Activated CD4-positive, alpha-beta T cell treated with anti-CD3 and anti-CD28 coated beads, Interleukin-10, Interleukin-2, amounts not matched to agents 100 ng/mL and 50 ng/mL, durations not matched to agents 16 hours and 8 hours (primary cell): ENCODE measurements at places on chromosomes 7 and 10.

- no peak for DNase-seq
Measured at GRCh38 chr7:16875861-16876260, 5.9 kb downstream of the AGR3 start.

DNA sequence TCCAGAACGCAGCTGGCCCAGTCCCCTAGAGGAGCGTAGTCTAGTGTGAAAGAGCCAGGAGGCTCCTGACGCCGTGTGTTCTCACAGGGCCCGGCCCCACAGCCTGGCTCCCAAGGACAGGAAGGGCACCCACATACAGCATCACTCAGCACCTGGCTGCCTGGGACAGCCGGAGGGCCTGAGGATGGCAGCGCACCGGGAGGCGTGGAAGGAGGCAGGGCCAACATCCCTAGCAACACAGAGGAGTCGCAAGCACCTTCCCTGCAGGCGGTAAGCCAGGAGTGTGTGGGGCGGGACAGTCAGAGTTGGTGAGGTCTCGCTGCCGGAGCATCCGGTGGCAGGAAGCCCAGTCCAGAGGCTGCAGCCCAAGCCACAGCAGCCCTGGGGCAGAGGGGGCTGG, 125.8 kb downstream of the MAD1L1 start:
- DNase-seq: no peak

DNA sequence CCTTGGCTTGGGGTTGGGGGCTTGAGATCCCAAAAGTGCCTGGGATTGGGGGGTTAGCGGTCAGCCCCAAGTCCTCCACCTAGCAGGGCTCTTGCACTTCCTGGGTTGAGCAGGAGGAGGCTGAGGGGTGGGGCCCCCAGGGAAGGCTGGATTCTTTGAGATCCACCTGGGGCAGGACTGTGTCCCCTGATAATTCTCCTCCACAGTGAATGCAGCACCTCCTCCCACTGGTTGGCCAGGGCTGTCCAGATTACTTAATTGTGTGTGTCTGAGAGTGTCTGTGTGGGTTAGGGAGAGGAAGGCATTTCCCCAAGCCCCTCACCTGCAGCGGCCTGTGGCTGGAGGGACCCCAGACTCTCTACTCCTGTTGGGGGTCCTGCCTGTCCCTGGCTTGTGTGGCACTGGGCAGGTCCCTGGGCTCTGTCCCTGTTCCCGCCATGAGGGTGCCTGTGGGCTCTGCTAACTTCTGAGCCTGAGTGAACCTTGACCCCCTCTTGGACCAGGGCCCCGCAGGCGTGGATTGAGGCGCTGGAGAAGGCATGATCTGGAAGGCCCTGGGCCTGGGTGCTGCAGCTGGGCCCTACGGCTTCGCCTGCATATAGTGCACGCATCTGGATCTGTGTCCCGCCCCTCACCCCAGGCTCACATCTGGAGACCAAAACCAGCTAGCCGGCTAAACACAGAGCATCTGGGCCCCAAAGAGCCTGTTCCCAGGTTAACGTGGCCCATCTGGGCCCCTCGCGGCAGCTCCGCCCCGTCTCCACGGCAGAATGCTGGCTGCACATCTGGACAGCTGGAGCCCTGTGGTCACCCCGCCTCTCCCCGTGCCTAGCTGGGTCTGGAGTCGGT, 10.4 kb downstream of the TMEM270 start:
- no peak for DNase-seq

DNA sequence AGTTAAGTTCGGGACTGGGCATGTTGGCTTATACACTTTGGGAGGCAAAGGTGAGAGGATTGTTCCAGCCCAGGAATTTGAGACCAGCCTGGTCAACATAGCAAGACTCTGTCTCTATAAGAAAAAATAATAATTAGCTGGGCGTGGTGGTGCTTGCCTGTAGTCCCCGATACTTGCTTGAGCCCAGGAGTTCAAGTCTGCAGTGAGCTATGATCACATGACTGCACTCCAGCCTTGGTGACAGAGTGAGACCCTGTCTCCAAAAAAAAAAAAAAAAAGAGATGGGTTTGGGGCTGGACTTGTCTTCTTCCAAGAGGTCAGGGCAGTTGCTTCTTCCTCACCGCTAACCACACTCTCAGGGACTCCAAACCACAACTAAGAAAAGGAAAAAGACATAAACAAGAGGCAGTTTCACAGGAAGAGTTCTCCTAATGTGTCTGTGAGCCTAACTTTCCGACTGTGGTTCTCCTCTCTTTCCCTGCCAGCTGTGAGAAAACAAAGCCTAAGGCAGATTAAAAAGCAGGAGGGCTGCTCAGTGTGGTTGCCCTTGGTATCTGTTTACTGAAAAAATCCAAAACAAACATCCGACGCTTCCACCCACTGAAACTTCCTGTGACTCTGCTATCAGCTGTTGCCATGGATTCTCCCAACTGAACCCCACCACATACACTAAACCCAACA, 2.4 kb upstream of the SERPINE1 start:
- peak; percentile 26 for DNase-seq
